Stimulated activated CD4-positive, alpha-beta T cell treated with anti-CD3 and anti-CD28 coated beads, Interleukin-1b, Interleukin-23, amount 100 ng/mL, for 24 hours (primary cell): ENCODE measurements at places on chromosomes 12 and 14.

GRCh38 chr14:99535448-99535847, 54.2 kb downstream of the CCNK start:
- no peak for DNase-seq

DNA sequence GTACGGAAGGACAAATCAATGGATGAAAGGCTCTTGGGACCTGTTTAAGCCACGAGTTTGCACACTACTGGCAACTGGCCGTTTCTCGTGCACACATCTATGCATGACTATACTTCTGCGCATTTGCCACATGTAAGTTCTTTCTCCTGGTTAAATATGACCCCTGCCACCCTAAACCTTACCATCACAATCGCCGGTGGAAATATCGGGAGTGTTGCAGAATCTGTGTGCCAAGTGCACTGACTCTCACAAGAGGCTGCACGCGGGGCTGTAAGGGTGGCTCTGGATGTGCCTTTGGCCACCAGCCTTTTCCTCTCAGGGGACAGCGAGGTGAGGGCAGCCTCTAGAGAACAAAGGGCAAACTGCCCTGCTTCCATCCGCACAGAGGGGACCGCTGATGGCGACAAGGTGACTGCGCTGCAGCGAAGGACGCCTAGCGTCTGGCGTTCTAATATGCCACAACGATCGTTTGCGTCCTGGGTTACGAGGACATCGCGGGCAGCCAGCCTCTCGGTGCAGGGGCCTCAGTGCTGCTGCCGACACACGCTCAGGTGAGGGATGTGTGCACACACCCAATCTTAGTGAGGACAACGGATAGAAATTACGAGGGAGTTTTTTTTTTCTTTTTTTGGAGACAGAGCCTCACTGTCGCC, 232.2 kb downstream of the PCNX1 start:
- no peak for DNase-seq

GRCh38 chr14:86625637-86626036, 1095.7 kb downstream of the FLRT2 start:
- DNase-seq, result no peak

DNA sequence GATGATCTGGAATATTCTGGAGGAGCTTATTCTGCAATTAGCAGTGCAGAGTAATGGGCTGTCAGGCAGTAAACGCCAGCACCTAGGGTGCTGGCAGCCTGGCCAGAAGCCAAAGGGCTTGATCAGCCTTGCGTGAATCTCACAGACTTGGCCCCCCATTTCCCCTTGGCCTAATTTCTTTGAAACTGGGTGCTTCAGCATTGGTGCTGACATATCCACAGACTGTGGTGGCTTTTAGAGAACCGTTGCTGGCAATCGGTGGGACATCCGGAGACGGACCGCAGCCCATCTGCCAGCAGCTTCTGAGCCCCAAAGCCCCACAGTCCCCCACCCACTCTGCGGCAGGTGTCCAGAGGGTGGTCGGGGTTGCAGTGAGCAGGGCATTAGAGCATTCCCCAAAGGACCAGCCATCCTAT, 157.1 kb downstream of the CALM1 start:
- DNase-seq, result no peak

DNA sequence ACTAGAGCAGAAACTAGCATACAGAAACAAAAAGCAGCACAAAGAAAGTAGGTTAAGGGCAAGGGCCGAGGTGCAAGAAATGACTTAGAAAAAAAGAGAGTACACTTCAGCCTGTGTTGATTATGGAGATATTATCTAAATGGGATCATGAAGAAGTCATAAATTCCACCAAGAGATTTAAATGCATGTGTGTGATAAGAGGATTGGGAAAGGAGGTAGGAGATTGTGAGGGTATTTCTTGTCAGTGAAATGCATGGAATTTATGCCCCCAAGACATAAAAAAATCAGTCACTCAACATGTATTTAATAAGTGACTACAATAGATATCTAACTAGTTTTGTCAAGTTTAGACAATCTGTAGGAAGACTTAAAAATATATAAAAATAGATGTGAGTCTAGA, 976.2 kb upstream of the LRFN5 start:
- no peak for DNase-seq

GRCh38 chr14:26415618-26416123, 182.2 kb downstream of the NOVA1 start:
- DNase-seq, result no peak

- no peak for DNase-seq
Measured at GRCh38 chr12:50799908-50800307, 36.0 kb downstream of the ATF1 start.

- no peak for DNase-seq
Measured at GRCh38 chr12:111451232-111451631, 45.5 kb downstream of the SH2B3 start.

GRCh38 chr12:15700595-15700994, 88.6 kb downstream of the EPS8 start:
- DNase-seq, result no peak

DNA sequence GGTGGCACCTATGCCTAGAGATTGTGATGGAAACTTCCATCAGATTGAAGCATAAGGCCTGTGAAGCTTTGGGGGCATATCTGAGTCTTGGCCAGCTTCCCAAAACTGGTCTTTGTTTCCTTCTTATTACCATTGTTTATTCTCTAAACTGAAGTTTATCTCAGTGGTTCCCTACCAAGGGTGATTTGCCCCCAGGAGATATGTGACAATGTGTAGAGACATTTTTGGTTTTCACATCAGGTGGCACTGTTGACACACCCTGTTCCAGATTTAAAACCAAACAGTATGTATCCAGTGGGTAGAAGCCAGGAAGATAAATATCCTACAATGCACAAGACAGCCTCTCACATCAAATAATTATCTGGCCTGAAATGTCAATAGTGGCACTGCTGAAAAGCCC, 22.1 kb downstream of the RASSF9 start:
- DNase-seq, result no peak

DNA sequence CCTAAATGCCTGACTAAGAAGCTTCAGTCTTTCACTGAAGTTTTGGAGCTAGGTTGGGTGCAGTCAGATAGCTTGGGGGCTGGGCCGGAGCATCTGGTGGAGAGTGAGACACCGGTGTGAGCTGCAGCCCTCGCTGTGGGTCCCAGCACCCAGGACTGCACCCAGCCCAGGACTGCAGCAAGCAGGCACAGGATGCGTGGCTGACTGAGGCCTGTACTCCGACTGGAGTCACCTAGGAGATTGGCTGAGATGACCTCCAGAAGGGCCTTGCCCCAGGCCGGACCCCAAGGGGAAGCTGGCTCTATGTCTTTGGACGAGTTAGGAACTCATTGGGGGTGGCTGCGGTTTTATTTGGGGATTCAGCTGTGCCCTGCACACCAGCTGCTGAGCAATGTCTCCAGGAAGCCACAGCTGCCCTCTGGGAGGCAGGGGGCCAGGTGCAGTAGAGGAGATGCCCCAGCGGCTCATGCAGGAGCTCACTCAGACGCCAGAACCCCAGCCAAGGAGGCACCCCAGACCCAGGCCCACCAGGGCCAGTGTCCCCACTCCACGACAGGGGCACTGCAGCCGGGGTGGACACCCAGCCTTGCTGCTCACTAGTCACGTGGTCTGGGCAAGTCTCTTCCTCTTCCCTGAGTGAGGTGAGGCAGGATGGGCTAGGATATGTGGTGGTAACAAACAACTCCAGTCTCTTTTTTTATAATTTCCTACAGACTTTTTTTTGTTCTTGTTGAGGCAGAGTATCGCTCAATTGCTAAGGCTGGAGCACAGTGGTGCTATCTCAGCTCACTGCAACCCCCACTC, 31.8 kb upstream of the RCOR1 start:
- DNase-seq, result no peak

- no peak for DNase-seq
Measured at GRCh38 chr14:53601409-53601808, 355.2 kb downstream of the BMP4 start.

DNA sequence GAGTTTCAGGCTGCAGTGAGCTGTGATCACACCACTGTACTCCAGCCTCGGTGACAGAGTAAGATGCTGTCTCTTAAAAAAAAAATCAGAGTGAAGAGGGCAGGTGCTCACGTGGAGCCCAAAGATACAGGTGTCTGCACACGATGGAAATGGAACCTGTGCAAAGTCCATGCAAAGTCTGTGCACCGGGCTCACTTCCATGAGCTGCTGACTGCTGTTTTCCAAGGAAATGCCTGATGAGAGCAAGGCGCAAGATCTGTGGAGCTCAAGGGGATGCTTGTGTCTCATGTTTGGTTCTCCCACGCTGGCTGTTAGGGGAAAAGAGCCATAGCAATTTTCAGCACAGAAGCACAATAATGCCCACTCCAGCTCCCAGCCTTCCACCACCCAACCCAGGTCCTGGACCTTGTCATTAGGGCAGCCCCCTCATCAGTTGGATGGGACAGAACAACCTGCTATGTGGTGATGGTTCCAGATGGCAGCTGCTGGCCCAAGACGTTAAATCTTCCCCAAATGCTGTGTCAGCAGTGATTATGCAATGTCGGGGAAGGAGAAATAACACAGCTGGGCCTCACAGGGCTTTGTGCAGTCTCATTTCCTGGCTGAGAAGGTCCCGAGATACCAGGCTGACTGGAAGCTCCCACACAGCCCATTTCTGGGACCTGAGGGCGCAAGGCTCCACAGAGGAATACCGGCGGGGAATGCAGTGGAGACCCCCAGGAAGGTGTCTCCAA, 27.9 kb upstream of the DICER1 start:
- no peak for DNase-seq

- DNase-seq, result no peak
Measured at GRCh38 chr12:10285919-10286318, 21.8 kb upstream of the KLRD1 start.

GRCh38 chr12:105744371-105745058, 394.2 kb downstream of the NUAK1 start:
- DNase-seq, result no peak

GRCh38 chr14:23895480-23895879, 58.1 kb upstream of the DHRS4 start:
- no peak for DNase-seq

GRCh38 chr14:68264260-68264569, 444.6 kb downstream of the RAD51B start:
- no peak for DNase-seq

DNA sequence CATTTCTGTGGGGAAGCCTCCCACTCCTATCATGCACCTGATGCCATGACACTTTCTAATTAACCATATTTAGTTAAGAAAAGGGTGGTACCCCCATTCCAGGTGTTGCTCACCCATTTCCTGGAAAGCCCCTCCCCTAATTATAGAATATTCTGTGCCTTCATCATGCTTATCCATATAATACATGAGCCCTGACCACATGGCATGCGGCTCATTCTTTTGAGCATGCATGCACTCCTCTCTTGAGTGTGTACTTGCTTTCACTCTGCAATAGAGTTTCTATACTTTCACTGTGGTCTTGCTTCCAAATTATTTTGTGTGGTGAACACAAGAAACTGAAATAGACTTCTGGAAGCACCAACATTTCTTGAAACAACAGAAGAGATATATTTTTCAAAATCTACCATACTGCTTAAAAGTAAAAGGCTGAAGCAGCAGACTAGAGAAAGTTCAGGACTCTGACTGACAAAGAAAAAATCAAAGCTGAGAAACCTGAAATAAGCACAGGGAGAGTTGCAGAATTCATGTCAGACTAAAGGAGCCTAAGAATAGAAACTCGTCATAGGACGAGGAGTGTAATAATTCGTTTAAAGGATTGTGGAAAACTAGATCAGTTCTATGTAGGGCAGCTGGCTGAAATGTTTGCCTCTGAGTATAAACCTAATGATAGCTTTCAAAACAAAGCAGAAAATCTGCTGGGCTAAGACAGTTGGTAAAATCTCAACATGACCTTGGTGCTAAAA, 144.8 kb downstream of the KITLG start:
- no peak for DNase-seq

- DNase-seq, result no peak
Measured at GRCh38 chr14:74434294-74434693, 8.3 kb upstream of the SYNDIG1L start.

- DNase-seq, result no peak
Measured at GRCh38 chr12:123030686-123031085, 50.2 kb downstream of the ARL6IP4 start.

DNA sequence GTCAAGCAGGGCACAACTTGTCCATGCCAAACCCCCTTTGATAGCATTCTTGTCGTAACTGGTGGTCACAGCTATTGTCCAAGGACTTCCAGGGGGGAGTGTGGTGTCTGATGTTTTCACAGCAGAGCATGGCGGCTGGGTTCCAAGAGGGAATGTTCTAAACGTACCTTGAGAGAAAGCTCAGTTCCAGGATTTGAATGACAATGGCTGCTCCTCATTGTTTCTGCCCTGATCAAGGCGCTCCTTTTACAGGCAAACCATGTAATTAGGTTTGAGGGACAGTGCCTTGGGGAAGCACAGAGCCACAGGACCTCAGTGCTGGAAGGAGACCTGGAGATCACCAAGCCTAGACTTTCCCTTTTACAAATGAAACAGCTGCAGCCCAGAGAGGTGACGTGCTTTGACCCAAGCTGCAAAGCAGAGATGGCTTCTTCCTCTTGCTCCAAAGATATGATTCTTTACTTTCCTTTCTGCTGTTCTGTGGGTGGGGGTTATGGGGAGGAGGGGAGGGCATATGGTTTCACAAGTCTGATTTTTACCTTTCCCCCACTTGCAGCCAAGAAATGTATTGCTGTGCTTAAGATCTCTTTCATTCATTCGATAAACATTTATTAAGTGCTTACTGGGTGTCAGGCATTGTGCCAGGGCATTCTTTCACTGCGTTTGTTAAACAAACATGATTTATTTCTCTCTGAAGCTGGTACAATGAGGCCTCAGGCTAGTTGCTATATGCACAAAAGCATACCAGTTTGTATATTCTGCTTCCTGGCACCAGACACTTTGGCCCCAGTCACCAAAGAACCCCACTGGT, 172.8 kb downstream of the KTN1 start:
- no peak for DNase-seq

DNA sequence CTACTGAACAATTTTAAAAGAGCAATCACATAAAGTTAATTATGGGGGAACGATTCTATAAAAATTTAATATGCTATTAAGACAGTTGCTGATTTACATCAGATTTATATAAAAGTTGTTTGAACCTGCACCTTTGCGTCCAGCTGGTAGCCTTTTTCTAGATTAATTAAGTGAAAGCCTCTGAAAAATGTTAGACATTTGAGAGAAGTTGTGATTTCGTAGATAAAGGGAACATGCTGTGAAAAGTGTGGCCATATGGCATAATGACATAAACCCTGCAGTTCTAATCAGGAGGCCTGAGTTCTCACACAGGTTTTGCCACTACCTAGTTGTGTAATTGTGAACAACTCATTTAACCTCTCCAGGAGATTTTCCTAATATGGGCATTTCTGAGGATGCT, 187.2 kb downstream of the TMTC2 start:
- no peak for DNase-seq

GRCh38 chr14:50237427-50237826, 6.0 kb upstream of the SOS2 start:
- no peak for DNase-seq

- DNase-seq, result no peak
Measured at GRCh38 chr12:43653917-43654316, 101.9 kb upstream of the ADAMTS20 start.

- no peak for DNase-seq
Measured at GRCh38 chr12:12583510-12584178, 21.0 kb upstream of the DUSP16 start.

GRCh38 chr14:65604936-65605335, 192.4 kb downstream of the FUT8 start:
- no peak for DNase-seq
